Choroid plexus epithelial cell (primary cell): ENCODE measurements at places on chromosomes 6 and 20.

DNA sequence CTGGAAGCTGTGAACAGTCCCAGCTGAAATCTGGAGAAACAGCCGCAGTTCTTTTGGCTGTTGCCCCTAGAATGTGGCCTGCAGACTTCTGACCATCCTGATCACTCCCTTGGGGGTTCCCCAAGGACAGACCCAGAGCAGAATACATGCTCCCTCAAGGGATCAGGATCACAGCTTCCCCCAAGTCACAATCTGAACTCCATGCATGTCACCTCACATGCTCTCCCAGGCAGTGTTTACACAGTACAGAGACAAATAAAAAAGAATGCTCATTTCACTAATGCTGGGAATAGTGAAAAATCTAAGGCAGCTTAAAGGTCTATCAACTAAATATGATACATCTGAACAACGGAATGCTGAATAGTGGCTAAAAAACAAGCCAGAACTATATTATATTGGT lies 20.5 kb downstream of the SPAG4 start:
- no peak for DNase-seq

DNA sequence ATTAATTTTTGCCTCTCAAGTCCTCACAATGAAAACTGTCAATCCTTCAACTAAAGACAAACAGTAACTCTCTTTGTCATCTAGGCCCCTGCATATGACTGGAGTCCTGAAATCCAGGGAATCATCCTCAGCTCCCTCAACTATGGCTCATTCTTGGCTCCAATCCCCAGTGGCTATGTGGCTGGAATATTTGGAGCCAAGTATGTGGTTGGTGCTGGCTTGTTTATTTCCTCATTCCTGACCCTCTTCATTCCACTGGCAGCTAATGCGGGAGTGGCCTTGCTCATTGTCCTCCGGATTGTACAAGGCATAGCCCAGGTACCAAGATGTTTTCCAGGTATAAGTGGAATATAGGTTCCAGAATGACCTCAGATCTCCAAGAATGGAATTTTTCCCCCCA lies 15.4 kb downstream of the SLC17A4 start:
- DNase-seq, result no peak

DNA sequence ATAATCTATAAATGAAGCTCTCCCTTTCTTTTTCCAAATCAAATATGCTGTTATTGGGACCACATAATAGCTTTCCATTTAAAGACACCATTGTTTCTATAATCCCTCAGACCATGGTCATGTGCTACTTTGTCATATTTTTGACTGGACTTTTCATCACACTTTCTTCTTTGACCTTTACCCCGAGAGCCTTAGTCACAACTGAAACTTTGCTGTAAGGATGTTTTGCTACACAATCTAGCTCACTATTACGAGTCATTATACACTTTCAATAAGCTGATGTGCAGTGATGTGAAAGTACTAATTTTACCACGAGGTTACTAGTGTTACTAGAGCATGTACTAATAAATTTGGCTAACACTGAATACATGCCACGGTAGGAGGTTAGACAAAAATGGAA lies 367.2 kb upstream of the RUNX2 start:
- peak; percentile 52 for DNase-seq

GRCh38 chr6:31401403-31401802 lies 2.0 kb upstream of the MICA start:
- peak; percentile 84 for DNase-seq

DNA sequence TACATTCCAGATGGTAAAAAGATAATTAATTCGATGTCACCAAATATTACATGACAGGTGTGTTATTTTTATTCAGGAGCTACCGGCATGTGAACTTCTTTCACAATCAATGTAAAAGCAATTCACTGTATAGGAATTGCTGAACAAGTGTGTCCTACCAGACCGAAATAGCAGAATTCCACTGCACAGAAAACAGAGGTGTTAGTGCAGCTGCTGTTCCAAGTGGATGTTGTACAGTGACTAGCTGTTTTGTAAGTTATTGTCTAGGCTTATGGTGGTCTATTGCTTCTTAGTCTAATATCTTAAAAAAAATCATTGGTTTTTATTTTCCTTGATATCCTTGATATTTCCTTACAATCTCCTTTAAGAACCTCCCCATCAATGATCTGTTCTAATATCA lies 107.4 kb downstream of the COL19A1 start:
- no peak for DNase-seq

- DNase-seq, result no peak
Observed at GRCh38 chr6:53982366-53983050, 128.7 kb upstream of the MLIP start.

DNA sequence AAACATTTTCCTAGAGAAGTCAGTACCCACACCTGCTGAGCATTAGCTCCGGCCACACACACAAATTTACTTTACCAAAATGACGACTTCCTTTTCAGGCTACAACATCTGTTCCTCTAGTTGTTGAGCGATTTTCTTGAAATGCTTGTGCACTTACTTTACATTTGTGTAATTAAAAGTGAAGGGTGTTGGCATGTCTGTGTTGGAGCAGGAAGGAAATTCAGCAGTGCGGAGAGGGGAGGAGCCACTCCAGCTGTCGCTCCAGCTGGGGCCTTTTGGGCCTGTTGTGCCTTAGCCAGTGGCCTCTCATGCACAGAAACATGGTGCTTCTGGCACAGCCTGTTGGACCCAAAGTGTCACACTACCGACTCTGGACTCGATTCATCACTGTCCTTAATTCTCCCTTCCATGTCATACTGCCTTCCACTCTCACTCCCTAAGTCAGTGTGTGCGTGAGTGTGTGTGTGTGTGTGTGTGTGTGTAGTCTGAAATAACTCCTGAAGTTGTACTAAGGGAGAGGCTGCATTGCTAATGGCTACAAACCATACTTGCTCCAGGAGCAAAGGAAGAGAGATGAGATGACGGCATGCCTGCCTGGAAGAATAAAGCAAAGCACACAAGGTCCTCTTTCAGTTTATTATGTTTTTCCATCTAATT lies 191.8 kb upstream of the ARG1 start:
- no peak for DNase-seq

GRCh38 chr6:90537027-90537426 lies 49.8 kb downstream of the MAP3K7 start:
- DNase-seq, result peak; percentile 75

GRCh38 chr6:47118611-47119010 lies 76.5 kb upstream of the ADGRF1 start:
- no peak for DNase-seq

- DNase-seq, result peak; percentile 80
Observed at GRCh38 chr6:30915591-30915946, 1.5 kb downstream of the VARS2 start.

- peak; percentile 77 for DNase-seq
Observed at GRCh38 chr6:153312634-153313033, 181.6 kb upstream of the RGS17 start.

GRCh38 chr6:51844336-51844735 lies 243.1 kb downstream of the PKHD1 start:
- no peak for DNase-seq

DNA sequence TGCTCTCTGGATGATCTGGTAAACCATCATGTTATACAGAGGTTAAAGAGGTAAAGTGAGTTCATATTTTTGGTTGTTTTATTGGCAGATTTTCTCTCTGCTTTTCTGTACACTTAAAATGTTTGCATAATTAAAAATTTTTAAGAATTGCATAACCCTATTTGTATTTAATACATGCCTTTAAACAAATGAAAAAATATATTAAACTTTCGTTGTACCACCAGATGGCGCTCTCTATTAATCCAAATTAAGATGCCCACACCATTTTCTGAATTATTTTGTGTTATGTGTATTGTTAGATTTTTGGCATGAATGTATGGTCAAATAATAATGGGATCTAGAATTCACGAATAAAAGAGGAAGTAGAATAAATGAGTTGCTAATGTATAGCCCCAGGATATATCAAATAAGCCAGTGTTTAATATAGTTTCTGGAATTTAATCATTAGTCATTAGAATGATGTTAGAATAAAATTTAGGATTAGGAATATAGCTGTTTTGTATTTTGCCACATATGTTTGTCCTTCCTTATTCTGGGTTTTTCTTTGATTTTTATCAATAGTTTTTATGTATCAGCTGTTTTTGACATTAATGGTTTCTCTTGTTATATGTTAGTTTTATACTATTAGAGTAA lies 38.9 kb downstream of the SMAP1 start:
- DNase-seq, result peak; percentile 74

- no peak for DNase-seq
Observed at GRCh38 chr6:15557174-15557573, 105.7 kb downstream of the DTNBP1 start.

DNA sequence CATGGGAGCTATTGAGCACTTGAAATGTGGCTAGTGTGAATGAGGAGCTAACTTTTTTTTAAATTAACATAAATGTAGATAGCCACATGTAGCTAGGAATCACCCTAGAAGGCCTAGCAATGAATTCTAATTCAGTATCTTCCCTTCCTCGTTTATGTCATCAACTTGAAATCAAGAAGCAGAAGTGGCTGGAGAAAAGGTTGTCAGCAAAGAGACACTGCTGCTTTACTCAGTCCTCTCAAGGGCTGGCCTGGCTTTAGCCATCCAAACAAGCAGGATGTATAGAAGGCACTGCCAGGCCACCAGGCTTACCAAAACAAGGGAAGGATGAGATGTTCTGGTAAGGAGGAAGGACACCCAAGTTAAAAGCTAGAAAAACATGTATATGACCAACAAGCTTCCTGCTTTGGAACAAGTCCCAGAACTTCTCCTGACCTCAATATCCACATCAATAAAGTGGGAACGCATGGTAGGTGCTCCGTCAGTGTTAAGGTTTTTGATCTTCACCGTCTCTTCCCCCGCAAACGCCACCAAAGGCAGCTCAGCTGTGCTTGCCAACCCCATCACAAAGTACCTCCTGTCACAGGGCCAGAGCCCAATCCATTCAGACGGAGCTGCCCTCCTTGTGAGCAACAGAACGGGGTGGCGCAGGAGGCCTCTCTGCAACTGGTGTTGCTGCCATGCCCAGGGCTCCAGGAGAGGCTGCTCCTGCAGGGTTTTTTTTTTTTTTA lies 235.8 kb upstream of the RIN2 start:
- DNase-seq, result no peak

- DNase-seq, result no peak
Observed at GRCh38 chr6:10991115-10991514, 53.0 kb downstream of the ELOVL2 start.

DNA sequence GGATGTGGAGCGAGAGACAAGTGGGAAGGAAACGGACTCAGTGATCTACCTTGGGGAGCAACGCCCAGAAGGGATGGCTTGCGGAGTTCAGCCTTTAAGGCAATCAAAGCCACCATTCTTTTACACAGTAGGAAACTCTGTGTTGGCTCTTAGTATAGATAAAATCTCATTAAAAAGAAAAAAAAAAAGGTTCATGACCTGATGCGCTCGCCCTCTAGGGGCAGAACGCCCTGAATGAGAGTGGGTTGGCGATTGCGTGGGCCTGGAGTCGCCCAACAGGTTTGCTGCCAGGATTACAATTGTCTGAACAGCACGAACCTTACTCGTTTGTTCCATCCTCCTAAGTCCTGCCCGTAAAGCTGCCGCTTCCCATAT lies 1.2 kb downstream of the TPD52L1 start:
- no peak for DNase-seq

DNA sequence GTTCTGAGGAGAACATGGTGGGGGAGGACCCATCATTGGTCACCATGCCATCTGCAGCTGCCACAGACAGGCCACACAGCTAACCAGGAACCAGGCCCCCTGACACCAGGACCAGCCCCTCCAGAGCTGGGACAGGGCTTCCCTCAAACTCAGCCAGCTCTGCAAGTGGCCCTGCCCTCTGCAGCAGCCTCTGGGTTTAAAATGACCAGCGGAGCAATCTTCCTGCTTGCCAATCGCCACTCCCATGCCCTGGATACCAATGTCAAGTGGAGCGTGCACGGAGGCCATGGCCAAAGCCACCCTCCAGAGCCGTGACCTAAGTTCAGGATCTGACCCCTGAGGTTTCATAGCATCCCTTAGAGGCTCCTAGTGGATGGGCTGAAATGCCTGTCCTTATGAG lies 199.4 kb downstream of the SYNDIG1 start:
- DNase-seq, result no peak

GRCh38 chr20:53658973-53659372 lies 65.3 kb upstream of the ZNF217 start:
- no peak for DNase-seq

- DNase-seq, result no peak
Observed at GRCh38 chr6:108507316-108507715, 53.4 kb upstream of the FOXO3 start.

- peak; percentile 84 for DNase-seq
Observed at GRCh38 chr6:71080826-71081225, 124.0 kb upstream of the B3GAT2 start.

GRCh38 chr20:3702611-3703391 lies 9.6 kb downstream of the SIGLEC1 start:
- DNase-seq, result no peak

GRCh38 chr6:41656002-41656691 lies 17.9 kb downstream of the MDFI start:
- DNase-seq, result peak; percentile 81

- DNase-seq, result no peak
Observed at GRCh38 chr20:63567136-63567385, 7.0 kb downstream of the HELZ2 start.

GRCh38 chr6:55713436-55713835 lies 134.4 kb upstream of the HMGCLL1 start:
- peak; percentile 77 for DNase-seq

GRCh38 chr6:45467853-45468252 lies 90.1 kb upstream of the SUPT3H start:
- no peak for DNase-seq

DNA sequence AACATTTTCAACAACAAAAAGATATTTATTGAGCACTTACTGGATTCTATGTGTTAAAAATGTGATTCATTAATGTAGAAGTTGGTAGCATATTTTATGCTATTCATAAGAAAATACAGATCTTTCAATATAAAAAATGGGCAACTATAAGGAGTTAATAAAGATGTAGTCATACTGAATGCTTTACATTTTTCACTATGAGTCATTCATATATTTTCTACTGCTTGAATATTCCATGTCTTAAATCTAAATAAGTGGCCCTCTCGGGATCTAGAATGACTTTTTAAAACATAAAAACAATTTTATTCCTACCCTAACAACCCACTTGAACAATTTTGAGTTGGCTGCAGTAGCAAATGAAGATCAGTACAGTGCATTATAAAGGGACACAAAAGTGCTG lies 362.1 kb downstream of the PHF3 start:
- no peak for DNase-seq

- DNase-seq, result peak; percentile 36
Observed at GRCh38 chr6:27986928-27987725, 30.1 kb downstream of the OR2B6 start.

GRCh38 chr20:37535443-37536132 lies 7.9 kb upstream of the BLCAP start:
- no peak for DNase-seq
